Stimulated activated CD8-positive, alpha-beta memory T cell treated with anti-CD3 and anti-CD28 coated beads, Interleukin-15, amount 100 ng/mL, for 1 hour (primary cell): ENCODE measurements at places on chromosomes 6 and 20.

GRCh38 chr6:126367849-126368248, 27.9 kb downstream of the CENPW start:
- DNase-seq: no peak

DNA sequence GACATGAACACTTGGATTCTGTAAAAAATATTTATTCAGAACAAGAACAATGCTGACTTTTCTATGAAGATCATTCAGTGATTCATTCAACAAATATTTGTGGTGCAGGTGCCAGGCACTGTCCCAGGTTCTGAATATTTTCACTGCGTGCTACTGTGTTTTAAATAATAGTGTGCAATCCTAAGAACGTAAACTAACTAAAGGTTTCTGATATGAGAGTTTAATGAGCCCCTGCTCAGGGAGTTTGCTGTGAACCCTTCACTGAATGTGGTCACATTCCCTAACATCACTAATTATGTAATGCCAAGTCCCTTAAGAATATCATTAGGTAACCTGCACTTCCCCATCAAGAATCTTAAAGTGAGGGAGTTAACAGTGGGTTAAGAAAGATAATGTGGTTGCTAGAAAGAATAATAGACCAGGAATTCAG, 1.7 kb upstream of the TMEM170B start:
- no peak for DNase-seq

- DNase-seq: no peak
Measured at GRCh38 chr6:373773-374724, 17.5 kb upstream of the IRF4 start.

GRCh38 chr20:21559305-21559704, 45.4 kb upstream of the NKX2-2 start:
- no peak for DNase-seq

- no peak for DNase-seq
Measured at GRCh38 chr6:22690446-22690845, 121.1 kb downstream of the HDGFL1 start.

- no peak for DNase-seq
Measured at GRCh38 chr6:105488516-105489215, 85.8 kb upstream of the PREP start.

- no peak for DNase-seq
Measured at GRCh38 chr6:54361188-54361587, 52.9 kb downstream of the TINAG start.

- no peak for DNase-seq
Measured at GRCh38 chr6:122817766-122818165, 28.7 kb downstream of the SMPDL3A start.

DNA sequence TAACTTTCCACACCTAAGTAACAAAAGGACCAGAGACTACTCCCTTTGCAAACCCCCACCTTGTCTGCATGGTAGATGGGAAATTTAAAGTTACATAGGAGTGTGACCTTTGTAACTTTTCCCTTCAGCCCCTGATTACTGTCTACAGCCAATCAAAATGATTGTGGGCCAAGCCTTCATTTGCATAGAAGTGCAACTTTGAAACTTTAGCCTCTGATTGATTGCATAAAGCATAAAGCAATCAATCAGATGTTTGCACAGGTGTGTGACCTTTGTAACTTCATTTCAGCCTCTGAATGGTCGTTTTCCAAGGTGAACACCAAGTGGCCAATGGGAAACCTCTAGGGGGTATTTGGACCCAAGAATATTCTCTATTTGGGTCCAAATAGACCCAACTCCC, 46.1 kb downstream of the PRKN start:
- no peak for DNase-seq

- no peak for DNase-seq
Measured at GRCh38 chr20:58475466-58475865, 39.7 kb downstream of the APCDD1L start.

GRCh38 chr6:82131441-82131840, 116.1 kb downstream of the IBTK start:
- DNase-seq: no peak

- no peak for DNase-seq
Measured at GRCh38 chr6:24961852-24962251, 26.1 kb upstream of the RIPOR2 start.

- no peak for DNase-seq
Measured at GRCh38 chr20:6416371-6416770, 293.5 kb upstream of the FERMT1 start.

GRCh38 chr6:137424251-137424650, 69.9 kb downstream of the OLIG3 start:
- DNase-seq: no peak

DNA sequence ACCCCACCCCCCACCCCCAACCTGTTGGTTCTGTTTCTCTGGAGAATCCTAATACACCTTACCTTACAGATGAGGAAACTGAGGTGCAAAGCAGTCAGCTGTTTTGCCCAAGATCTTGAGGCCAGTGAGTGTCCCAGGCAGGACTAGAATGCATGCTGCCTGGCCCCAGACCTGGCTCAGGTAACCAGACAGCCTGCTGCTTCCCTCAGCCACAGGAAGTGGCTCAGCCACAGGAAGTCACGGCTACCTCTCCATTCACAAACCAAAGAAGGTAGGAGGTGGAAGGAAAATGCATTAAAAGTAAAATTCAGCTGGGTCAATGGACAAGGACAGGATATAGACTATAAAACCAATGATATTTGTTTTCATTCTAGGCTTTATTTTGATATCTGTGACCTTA, 517.6 kb downstream of the CD83 start:
- DNase-seq: no peak

DNA sequence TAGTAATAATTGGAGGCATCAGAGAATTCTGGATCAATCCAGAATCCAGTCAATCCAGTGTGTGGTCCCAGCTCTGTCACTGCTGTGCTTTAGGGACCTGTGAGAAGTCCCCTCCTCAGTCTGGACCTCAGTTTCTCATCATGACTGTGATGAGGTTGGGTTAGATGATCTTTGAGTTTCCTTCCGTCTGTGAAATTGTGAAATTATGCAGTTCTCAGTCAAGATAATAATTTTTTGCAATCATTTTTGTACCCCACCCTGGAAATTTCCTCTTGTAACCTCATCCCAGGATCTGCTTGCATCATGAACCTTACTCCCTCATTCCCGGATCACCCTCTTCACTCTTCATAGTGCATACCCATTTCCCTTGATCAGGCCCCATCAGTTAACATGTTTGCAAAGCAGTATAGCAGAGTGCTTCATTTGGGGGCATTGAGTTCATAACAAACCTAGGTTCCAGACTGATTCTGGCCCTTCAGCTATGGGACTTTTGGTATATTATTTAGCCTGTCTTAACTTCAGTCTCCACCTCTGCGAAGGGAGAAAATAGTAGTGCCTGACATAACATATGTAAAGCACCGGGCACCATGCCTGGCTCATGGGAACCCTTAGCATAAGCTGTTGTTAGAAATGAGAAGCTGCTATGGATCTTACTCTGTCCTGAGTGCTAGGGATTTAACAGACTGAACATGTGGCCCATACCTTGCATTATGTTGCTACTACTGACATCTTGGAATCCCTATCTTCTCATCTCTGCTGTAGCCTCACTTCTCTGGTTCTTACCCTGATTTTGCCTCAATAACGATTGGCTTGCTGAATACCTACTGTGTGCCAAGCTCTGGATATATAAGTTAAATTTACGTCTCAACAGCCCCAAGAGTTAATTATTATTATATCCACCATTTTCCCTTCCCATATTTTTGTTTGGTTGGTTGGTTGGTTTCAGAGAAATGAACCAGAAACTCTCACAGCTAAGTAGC, 1.3 kb downstream of the ZNF76 start:
- no peak for DNase-seq

GRCh38 chr20:37263686-37264085, 2.1 kb upstream of the GHRH start:
- DNase-seq: no peak

- DNase-seq: no peak
Measured at GRCh38 chr6:20182926-20183521, 29.2 kb downstream of the MBOAT1 start.

DNA sequence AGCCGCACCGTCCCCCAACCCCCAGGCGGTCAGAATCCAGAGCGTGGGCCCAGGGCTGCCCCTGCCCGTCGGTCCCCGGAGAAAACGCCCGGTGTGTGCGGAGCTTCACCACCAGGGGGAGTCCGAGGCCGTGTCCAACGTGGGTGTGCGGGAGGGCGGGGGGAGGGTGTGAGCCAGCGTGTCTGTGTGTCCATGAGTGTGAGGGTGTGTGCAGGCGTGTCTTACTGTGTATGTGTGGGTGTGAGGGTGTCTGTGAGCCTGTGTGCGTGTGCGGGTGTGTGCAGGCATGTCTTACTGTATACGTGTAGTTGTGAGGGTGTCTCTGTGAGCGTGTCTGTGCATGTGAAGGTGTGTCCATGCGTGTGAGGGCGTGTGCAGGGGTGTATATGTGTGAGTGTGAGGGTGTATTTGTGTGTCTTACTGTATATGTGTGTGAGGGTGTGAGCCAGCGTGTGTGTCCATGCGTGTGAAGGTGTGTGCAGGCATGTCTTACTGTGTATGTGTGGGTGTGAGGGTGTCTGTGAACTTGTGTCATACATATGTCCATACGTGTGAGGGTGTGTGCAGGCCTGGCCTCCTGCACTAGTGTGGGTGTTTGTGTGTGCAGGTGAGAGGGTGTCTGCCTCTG, 24.6 kb upstream of the GATA5 start:
- peak; percentile 72 for DNase-seq

DNA sequence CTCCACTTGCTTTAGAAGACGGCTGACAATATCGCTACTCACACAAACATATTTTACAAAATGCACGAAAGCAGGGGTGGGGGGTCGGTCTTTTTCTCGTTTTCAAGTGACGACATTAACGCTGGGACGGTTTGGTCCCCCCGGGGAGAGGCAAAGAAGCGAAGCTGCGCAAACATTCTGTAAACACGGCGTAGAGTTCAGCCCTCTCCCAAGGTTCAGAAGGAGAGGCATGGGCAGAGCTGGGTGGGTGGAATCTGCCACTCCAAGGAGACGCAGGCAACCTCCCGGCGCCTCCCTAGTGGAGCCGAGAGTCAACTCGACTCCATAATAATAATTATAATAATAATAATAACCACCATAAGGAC, 2.4 kb downstream of the NKX2-2 start:
- DNase-seq: no peak

DNA sequence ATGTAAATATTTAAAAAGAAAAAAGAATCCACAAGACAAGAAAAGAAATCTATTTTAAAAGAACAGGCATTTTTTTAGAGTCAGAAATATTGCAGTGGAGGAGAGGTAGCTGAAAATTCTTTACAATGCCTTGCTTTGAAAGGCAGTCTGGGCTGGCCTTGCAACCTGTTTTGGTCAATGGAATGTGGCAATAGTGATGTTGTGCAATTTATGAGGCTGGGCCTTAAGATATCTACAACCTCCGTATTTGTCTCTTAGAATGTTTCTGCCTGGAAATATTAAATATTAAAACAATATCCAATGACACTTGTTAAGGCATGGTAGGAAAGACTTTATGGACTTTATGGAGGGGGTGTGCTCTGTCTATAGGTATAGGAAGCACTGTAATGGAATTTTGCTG, 14.8 kb upstream of the SCGN start:
- no peak for DNase-seq

DNA sequence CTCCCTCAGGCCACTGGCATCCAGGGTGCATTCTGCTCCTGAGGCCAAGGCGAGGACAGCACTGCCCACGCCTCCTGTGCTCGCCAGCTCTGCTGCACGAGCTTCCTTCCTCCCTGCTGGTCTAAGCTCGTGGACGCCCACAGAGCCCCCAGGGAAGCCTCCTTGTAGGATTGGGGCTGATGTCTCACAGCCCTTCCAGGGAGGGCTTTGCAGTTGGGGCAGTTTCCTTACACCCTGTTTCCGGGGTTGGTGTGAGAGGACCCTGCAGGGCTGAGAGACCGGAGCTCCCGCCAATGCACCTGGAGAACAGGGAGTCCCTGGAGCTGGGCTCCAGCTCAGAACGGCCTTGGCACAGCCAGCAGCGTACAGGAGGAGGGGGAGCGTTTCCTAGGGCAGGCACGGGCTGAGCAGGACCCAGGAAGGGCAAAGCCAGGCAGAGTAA, 172.4 kb upstream of the PDE10A start:
- DNase-seq: no peak

GRCh38 chr20:37901654-37902503, 1.0 kb upstream of the VSTM2L start:
- DNase-seq: no peak

GRCh38 chr6:170162775-170163404, 128.0 kb downstream of the DLL1 start:
- DNase-seq: no peak

DNA sequence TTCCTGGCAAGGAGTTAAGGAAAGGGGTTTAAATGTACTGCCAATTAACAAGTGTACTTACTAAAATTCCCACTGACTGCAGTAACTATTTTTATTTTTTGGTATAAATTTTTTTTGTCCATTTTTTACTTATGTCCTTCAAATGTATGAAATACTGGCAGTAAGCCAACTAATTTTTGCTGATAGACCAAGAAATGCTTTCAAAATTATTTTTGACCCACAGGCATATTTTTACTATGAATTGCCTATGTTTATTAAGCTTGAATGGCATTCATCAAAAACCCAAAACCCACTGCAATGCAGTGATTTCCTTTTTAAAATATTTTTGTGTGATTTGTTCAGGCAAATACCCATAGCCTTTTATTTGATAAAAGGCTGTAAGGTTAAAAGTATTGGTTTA, 560.1 kb downstream of the UTRN start:
- DNase-seq: no peak

DNA sequence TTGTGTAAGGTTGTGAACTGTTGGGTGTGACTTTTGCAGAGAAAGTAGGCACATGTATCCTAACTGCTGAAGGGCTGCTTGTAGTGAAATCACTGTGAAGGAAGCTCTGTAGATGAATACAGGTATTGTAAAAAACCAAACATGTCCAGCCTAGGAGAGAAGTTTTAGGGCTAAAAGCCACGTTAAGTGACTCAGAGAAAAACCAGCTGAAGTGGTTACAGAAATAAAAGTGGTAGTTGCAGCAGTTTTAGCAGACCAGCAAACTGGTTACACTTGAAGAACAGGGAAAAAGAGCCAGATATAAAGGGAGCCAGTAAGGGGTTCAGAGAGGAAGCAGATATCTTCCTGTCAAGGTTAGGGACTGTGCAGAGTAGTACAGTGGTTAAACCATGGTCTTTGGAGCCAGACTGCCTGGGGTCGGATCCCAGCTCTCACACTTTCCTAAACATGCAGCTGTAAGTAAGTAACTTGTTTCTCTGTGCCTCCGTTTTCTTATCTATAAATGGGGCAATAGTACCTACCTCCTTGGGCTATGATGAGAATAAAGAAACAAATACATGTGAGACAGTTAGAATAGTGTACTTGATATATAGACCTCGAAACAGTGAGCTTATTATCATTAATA, 33.8 kb upstream of the RNF8 start:
- no peak for DNase-seq

DNA sequence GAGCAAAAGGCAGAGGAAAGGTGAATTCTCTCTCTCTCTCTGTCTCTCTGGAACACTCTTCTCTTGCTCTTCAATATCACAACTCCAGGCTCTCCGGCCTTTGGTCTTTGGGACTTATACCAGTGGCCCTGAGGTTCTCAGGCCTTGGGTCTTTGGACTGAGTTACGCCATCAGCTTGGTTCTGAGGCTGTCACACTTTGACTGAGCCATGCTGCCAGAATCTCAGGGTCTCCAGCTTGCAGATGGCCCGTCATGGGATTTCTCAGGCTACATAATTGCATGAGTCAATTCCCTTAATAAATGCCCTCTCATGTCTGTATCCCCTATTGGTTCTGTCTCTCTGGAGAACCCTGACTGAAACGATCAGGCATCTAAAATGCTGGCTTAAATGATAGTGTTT, 12.9 kb downstream of the BTN2A1 start:
- DNase-seq: no peak

GRCh38 chr6:13478525-13478966, 8.9 kb downstream of the GFOD1 start:
- no peak for DNase-seq
